Cardiac septum (tissue), 1 donor: ENCODE measurements at places on chromosomes 1 and 21. TPM values are rescaled to one million over a fixed set of nuclear protein-coding genes. Genes with fewer than 3 reads are reported as not detected.

The ERVH48-1 gene
- not detected for total RNA-seq

The FNBP1L gene
- total RNA-seq: 13.5 TPM

The CDCA8 gene
- total RNA-seq: 0.27 TPM

The COL8A2 gene
- 1.7 TPM for total RNA-seq

GRCh38 chr1:151542710-151543129 lies 2.6 kb downstream of the TUFT1 start:
- no peak for DNase-seq

- DNase-seq: no peak
Measured at GRCh38 chr1:82116105-82116504, 315.4 kb downstream of the ADGRL2 start.

GRCh38 chr1:31683997-31684396 lies 19.8 kb downstream of the COL16A1 start:
- DNase-seq: no peak

- DNase-seq: no peak
Measured at GRCh38 chr21:33909756-33910155, 5.8 kb downstream of the ATP5PO start.

DNA sequence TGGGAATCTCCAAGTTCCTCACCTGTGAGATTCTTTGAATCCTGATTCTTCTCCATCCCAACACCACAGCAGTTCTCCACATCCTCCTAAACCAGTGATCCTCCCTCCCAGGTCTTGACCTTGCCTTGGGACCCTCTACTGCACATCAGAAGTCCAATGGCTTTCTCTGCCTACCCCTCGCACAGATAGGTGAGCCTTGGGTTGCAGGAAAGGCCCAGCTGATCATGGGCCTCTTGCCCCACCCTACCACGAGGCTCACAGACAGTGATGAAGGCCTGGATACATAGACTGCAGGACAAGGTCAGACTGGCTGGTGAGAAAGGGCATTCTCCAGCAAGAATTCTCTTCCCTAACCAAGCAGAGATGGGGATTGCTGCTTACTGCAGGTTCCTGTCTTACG lies 825 bp downstream of the FABP3 start:
- DNase-seq: no peak

DNA sequence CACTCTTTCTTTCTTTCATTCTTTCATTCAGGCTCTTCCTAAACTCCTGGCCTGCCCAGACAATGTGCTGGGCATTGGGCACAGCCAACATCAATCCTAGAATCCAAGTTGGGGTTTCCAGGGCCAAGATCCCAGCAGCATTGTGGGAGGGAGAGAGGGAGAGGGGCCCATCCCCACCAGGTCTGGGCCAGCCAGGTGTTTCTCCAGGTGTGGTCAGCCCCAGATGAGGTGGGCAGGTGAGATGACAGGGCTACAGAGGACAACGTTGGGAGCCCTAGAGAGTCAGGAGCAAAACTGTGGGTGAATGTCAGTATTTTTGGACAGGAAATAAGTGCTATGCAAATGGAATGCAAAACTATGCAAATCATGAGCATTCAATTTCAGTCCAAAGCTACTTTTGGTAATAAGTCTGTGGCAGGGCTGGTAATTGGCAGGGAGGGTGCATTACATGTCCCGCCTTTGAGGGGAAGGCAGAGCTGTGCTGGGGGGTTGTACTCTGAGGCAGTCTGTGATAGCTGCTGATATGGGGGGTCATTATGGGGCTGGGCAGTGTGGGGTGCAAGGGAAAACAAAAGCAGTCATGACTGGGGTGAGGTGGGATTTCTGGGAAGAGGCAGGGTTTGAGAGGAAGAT lies 139.9 kb upstream of the IGSF21 start:
- DNase-seq: no peak

GRCh38 chr1:6700853-6701436 lies 671 bp downstream of the DNAJC11 start:
- no peak for DNase-seq

GRCh38 chr1:145785547-145785946 lies 38.3 kb downstream of the RNF115 start:
- no peak for DNase-seq
